ENCODE measurements at places on chromosomes 2 and 18.

GRCh38 chr2:1341404-1342120 is 71.7 kb upstream of the TPO start:
- DNase-seq: peak; percentile 14

DNA sequence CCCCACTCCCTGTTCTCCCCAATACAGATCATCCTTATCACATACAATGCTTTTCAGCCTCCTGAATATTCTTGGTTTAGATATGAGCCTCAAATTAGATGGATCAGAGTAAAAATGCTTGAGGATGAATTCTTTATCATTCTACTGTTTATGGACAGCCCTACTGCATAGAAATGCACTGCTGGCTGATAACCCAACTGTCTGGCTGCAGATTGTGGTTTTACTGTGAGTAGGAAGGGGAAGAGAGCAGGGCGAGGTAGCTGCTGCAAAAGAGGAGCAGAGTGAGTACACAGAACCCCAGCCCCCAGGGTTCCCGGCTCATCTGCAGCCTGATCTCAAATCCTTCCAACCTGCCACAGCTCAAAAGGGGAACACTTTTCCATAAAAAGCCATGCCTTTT is 29.4 kb upstream of the NCOA1 start:
- no peak for DNase-seq

- no peak for DNase-seq
Measured at GRCh38 chr2:45406621-45407020, 204.4 kb downstream of the SRBD1 start.

- DNase-seq: no peak
Measured at GRCh38 chr2:160415991-160416390, 77.6 kb downstream of the RBMS1 start.

GRCh38 chr2:149160195-149160594 is 121.7 kb downstream of the LYPD6B start:
- DNase-seq: no peak
